ENCODE measurements at places on chromosomes 2 and 18. TPM values are rescaled to one million over a fixed set of nuclear protein-coding genes. Genes with fewer than 3 reads are reported as not detected.
A peak's percentile ranks its signal among the peaks of the same experiment; 100 is the strongest.

RNF181 gene
- 109 TPM for total RNA-seq

RTP5 gene
- total RNA-seq = not detected

GRCh38 chr2:56034258-56034657, 110.7 kb upstream of the EFEMP1 start:
- peak; percentile 6 for DNase-seq

- DNase-seq = no peak
Measured at GRCh38 chr2:239187464-239188253, 213.2 kb downstream of the HDAC4 start.

GRCh38 chr2:28457237-28457636, 38.6 kb upstream of the PLB1 start:
- DNase-seq = no peak

Data from mammary epithelial cell (primary cell).